ENCODE measurements at places on chromosomes 7 and 10. TPM values are rescaled to one million over a fixed set of nuclear protein-coding genes. Genes with fewer than 3 reads are reported as not detected.

GRCh38 chr7:65953890-65954450 is 28.0 kb downstream of the GUSB start:
- H3K36me3 ChIP-seq: no peaks in the 10 kb centered on the region
- no peak overlapping the region for H3K4me3 ChIP-seq
- no peaks in the 10 kb centered on the region for H3K27me3 ChIP-seq
- no peak for DNase-seq
- H3K4me1 ChIP-seq: no peaks in the 10 kb centered on the region
- H3K27ac ChIP-seq: no peak overlapping the region

DNA sequence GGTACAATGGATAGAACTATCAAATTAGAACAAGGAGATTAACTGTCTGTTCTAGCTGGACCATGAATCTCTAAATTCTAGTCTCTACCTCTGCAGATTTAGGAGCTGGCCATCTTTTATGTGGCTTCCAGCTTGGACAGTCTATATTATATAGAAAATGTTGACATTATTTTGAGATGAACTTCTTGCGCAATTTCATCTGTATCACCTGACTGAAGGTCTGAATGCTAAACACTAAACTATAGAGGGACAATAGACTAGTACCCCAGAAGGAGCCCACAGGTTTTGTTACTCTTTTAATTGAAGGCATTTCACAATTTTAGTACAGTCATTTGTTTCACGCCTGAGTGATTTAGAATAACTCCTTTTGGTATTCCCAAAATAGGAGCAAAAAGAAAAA is 222.4 kb upstream of the ANKRD30A start:
- H3K27ac ChIP-seq: no peak overlapping the region
- no peaks in the 10 kb centered on the region for H3K27me3 ChIP-seq
- H3K36me3 ChIP-seq: no peaks in the 10 kb centered on the region
- no peak overlapping the region for H3K4me3 ChIP-seq
- no peak for DNase-seq

DNA sequence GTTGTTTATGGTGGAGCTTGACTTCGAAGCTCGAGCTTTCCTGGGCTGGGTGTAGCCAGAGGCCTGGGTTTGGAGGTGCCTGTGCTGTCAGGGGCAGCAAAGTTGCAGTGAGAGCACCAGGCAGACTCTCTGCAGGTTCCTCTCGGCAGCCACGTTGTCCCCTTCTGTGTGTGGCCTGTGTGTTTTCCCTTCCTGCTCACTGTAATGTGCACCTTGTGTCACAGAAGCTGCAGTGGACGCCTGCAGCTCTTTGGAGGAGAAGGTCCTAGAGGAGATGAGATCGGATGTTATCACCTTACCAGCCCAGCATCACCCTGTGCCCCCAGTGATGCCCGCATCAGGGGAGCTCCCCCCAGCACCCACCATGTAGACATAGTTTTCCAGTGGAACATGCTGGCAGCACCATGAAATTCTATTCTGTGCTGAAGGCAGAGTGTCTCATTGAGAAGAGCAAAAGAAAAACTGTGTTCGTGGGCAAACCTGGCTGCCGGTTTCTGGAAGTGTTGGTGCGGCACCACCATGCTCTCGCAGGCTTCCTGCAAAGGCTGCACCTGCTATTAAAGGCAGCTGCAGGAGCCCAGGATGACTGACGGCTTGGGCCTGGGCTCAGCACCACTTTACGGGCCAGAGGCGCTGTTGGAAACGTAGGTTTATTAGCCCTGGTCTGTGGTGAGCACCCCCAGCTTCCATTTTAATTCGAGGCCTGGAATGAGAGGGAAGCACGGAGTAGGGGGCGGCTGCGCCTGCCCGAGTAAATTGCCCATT is 609.8 kb upstream of the FOXK1 start:
- no peaks in the 10 kb centered on the region for H3K27me3 ChIP-seq
- H3K4me3 ChIP-seq: no peak overlapping the region
- DNase-seq: no peak

DNA sequence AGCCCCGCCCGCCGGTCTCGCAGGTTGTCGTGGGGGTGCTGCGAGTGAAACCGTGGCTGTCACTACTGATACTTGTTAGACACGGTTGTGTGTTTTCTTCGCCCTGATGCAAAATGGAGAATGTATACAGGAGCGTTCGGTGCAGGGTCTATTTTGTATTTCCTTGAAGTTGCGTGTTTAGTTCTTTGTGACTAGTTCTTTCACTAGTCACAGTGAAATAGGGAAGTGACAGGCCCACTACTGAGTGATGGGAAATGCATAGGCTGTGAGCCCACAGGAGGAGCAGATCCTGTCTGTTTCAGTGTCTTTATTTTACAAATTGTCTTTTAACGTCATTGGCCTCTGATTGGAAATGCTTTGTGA is 675 bp downstream of the ABRAXAS2 start:
- no peaks in the 10 kb centered on the region for H3K4me1 ChIP-seq
- H3K27ac ChIP-seq: peak overlapping the region; percentile 86
- H3K4me3 ChIP-seq: peak overlapping the region; percentile 65

GRCh38 chr10:70584909-70585544 is 17.5 kb downstream of the PRF1 start:
- H3K27ac ChIP-seq: no peak overlapping the region
- H3K36me3 ChIP-seq: no peaks in the 10 kb centered on the region
- H3K4me1 ChIP-seq: no peaks in the 10 kb centered on the region
- DNase-seq: peak; percentile 50
- H3K4me3 ChIP-seq: no peak overlapping the region

The TMEM225B gene
- 0.27 TPM for total RNA-seq

DNA sequence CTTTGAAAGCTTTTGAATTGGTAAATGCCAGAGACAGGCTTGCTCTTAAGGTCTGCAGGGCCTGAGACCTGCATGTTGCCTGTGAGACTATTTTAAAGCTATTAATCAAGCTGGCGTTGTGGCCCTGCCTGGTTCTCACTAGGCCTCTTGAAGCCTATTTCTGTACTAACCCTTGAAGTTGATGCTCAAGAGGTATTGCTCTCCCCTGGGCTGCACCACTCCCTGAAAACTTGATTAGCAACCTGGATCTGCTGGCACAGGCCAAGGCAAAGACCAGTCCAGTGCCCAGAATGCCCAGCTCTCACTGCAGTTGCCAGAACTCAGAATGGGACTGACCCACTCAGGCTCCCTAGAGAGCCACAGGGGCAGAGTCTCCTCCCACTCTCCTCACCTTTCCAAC is 220.0 kb upstream of the MEOX2 start:
- no peak for DNase-seq
- H3K4me3 ChIP-seq: no peak overlapping the region
- H3K27me3 ChIP-seq: no peaks in the 10 kb centered on the region
- no peak overlapping the region for H3K27ac ChIP-seq

The ARMC3 gene
- 0.61 TPM for total RNA-seq

The ERVW-1 gene
- 0.51 TPM for total RNA-seq

GRCh38 chr10:44293842-44294241 is 91.1 kb downstream of the CXCL12 start:
- no peaks in the 10 kb centered on the region for H3K36me3 ChIP-seq
- no peak overlapping the region for H3K27ac ChIP-seq
- no peaks in the 10 kb centered on the region for H3K27me3 ChIP-seq
- DNase-seq: no peak
- no peak overlapping the region for H3K4me3 ChIP-seq
- H3K4me1 ChIP-seq: no peaks in the 10 kb centered on the region

GRCh38 chr10:25125201-25125611 is 49.6 kb upstream of the GPR158 start:
- H3K27me3 ChIP-seq: no peaks in the 10 kb centered on the region
- H3K4me3 ChIP-seq: no peak overlapping the region
- no peak for DNase-seq

The MYH16 gene
- total RNA-seq: not detected

The SUN3 gene
- not detected for total RNA-seq

DNA sequence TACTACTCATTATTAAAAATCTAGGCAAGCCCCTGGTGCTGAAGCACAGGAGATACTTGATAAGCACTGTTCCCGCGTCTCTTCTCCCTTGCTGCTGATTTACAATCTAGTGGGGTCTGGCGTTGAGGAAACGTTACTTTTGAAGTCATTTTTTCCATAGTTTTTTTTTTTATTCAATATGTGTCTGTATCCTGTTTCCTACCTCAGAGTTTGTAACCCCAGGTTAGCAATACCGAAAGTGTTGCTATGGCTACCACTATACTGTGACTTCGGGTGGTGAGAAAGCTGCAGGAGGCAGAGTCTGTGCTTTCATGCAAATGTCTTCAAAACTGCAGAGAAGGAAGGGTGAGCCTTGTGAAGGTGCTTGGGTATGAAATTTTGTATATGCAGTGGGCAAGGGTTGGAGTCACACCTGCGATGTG is 458.8 kb upstream of the GHITM start:
- no peak for DNase-seq

- H3K36me3 ChIP-seq: no peaks in the 10 kb centered on the region
- H3K27me3 ChIP-seq: no peaks in the 10 kb centered on the region
- H3K27ac ChIP-seq: no peak overlapping the region
- H3K4me3 ChIP-seq: no peak overlapping the region
- DNase-seq: no peak
- H3K4me1 ChIP-seq: no peaks in the 10 kb centered on the region
Measured at GRCh38 chr7:111401516-111401915, 160.8 kb downstream of the IMMP2L start.

DNA sequence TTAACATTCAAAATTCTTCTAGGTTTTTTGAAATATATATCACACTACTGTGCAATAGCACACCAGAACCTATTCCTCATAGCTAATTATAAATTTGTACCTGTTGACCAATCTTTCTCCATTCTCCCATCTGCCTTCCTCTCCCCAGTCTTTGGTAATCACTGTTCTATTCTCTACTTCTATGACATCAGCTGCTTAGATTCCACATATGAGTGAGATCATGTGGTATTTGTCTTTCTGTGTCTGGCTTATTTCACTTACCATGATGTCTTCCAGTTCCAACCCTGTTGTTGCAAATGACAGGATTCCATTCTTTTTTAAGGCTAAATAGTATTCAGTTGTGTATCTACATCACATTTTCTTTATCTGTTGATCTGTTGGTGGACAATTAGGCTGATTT is 54.4 kb upstream of the CCDC6 start:
- H3K36me3 ChIP-seq: no peaks in the 10 kb centered on the region
- no peak overlapping the region for H3K27ac ChIP-seq
- H3K4me1 ChIP-seq: peaks cover 17% of the 10 kb centered on the region
- no peaks in the 10 kb centered on the region for H3K27me3 ChIP-seq
- DNase-seq: no peak

- H3K36me3 ChIP-seq: peaks cover 4% of the 10 kb centered on the region
- DNase-seq: no peak
- H3K27ac ChIP-seq: no peak overlapping the region
- no peaks in the 10 kb centered on the region for H3K4me1 ChIP-seq
- no peak overlapping the region for H3K4me3 ChIP-seq
Measured at GRCh38 chr10:97371696-97372095, 29.4 kb downstream of the RRP12 start.

DNA sequence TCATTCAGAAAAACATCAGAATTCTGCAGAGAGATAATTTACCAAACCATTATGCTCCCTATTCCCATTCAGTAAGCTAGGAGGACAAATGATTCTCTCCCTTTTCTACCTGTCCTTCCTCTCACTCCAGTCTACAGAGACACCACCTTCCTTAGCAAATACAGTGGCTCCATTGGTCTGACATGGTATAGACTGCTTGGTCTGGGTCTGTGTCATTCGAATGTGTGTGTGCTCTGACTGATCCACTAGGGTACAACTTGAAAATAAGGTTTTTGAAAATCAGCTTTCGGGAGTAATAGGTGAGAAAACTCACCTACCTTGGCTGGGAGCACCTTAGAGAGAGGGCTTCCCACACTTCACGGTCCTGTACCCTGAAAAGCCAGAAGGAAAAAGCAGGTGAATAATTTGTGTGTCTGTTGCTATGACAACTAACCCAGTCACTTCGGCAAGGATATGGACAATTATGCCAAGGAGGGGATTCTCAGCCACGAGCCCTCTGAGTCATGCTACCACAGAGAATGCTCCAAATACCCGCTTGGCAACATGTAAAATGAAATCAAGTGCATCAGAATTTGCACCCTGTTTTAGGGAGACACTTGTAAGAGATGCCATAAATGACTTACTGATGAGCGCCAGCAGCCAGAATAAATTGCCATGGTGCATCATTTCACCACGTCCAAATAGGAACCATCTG is 114.5 kb upstream of the PRKCQ start:
- no peaks in the 10 kb centered on the region for H3K36me3 ChIP-seq
- no peak overlapping the region for H3K4me3 ChIP-seq
- no peaks in the 10 kb centered on the region for H3K4me1 ChIP-seq
- no peak for DNase-seq

- no peaks in the 10 kb centered on the region for H3K27me3 ChIP-seq
- no peak overlapping the region for H3K4me3 ChIP-seq
- peaks cover 2% of the 10 kb centered on the region for H3K36me3 ChIP-seq
- peak; percentile 17 for DNase-seq
- H3K27ac ChIP-seq: no peak overlapping the region
- H3K4me1 ChIP-seq: no peaks in the 10 kb centered on the region
Measured at GRCh38 chr7:102208826-102209225, 77.8 kb upstream of the SH2B2 start.

The CASTOR2 gene
- total RNA-seq: 45.6 TPM

The OR2A1 gene
- not detected for total RNA-seq

GRCh38 chr10:124058346-124059003 is 34.9 kb downstream of the CHST15 start:
- no peak overlapping the region for H3K27ac ChIP-seq
- H3K4me1 ChIP-seq: peaks cover 14% of the 10 kb centered on the region
- no peak for DNase-seq
- no peaks in the 10 kb centered on the region for H3K36me3 ChIP-seq
- no peaks in the 10 kb centered on the region for H3K27me3 ChIP-seq

- no peaks in the 10 kb centered on the region for H3K36me3 ChIP-seq
- H3K4me3 ChIP-seq: no peak overlapping the region
- DNase-seq: no peak
- H3K27me3 ChIP-seq: no peaks in the 10 kb centered on the region
- no peaks in the 10 kb centered on the region for H3K4me1 ChIP-seq
Measured at GRCh38 chr7:37399876-37400421, 48.7 kb downstream of the ELMO1 start.

DNA sequence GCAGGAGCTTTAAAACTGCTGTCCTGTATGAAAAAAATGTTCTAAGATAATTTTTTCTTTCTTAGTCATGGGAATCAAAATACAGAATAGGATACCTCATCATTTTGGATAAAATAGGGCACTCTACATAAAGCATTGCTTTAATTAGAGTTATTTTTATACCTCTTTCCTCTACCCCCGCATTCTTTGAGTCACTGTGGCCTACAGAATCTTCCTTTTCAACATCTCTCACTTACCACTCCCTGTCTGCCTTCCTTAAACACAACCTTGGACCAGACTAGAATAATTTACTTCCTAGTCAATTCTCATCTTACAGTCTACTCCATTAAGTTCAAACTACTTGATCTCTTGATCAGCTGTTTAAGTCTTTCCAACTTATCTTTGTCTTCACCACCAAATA is 462.3 kb downstream of the PHTF2 start:
- H3K27me3 ChIP-seq: no peaks in the 10 kb centered on the region
- H3K27ac ChIP-seq: no peak overlapping the region
- no peak for DNase-seq
- no peaks in the 10 kb centered on the region for H3K36me3 ChIP-seq
- H3K4me1 ChIP-seq: no peaks in the 10 kb centered on the region
